ENCODE measurements at places on chromosomes 16 and 17.

- DNase-seq: no peak
Observed at GRCh38 chr16:19896951-19897350, 12.3 kb upstream of the GPRC5B start.

GRCh38 chr17:21119247-21119918 lies 7.4 kb upstream of the DHRS7B start:
- DNase-seq: no peak

GRCh38 chr16:90016339-90016950 lies 2.8 kb downstream of the DBNDD1 start:
- no peak for DNase-seq

DNA sequence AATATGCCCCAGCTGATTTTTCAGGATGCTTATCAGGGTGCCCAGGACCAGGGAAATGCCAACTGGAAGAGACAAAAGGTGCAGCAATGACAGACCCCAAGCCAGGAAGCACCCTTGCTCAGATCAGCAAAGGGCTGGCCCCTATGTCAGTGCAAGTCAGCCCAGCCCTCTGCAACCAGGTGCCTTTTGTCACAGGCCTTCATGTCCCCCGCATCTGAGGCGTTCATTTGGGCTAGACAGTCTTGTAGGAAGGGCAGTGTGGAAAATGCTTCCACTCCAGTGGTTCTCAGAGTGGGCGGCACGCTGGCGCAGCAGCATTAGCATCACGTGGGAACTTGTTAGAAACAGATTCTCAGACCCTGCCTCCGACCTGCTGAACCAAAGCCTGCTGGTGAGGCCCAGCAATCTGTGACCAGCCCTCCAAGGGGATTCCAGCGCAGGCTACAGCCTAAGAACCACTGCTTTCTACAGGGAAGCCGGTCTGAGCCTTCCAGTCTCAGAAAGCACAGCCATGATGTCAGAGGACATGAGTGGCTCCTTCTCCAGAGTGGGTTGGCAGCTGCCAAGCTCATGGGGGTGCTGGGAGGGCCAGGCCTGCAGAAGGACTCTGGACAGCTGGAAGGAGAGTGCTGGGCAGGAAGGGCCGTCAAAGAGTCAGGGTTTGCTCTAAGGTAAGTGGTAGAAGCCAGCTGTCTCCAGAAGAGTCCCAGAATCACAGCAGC lies 13.1 kb downstream of the SLC47A2 start:
- DNase-seq: no peak

GRCh38 chr17:5304636-5305035 lies 22.6 kb downstream of the RABEP1 start:
- no peak for DNase-seq

- DNase-seq: no peak
Observed at GRCh38 chr17:41730479-41730878, 4.0 kb downstream of the HAP1 start.

DNA sequence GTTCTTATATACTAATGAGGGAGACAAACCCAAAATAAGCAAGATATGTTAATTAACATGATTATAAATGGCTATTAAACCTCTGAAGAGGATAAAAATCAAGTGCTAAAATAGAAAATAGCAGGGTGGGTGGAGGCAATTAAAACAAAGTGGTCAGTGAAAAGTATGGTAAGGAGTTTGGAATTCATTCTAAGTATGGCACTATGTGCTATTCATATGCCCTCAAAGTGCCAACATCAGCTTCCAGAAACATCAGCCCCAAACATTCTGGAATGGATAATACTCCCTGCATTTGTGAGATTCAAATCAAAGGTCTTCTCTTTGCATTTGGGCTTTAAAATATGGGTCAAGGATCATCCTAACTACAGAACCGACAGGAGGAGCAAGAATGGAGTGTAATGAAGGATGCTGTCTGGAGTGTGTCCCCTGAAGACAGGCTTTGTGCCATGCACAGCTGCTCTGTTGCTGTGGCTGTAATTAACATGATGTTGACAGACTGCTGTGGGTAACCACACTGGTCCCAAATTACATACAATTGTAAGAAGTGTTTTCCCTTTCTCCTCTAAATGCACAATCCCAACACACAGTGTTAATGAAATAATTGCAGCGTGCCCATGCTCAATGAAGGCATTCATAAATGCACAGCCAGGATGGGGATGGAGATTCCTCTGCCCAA lies 93.1 kb downstream of the VAT1L start:
- DNase-seq: no peak

DNA sequence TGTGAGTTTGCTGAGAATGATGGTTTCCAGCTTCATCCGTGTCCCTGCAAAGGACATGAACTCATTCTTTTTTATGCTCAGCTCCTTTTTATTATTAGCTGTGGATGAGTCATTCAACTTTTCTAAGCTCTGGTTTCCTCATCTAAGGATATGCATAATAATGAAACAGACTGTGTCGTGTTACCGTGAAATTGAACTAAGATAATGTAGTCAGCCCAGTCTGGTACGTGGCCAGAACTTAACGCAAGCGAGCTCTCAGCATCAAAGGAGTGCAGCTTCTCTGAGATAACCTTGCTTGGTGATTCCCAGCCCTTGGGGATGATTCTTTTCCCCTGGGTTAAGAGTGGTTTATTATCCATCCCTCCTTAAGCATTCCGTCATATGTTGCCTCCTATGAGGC lies 454.3 kb upstream of the EEF2KMT start:
- no peak for DNase-seq

GRCh38 chr17:9185142-9185541 lies 163.8 kb downstream of the NTN1 start:
- DNase-seq: no peak

DNA sequence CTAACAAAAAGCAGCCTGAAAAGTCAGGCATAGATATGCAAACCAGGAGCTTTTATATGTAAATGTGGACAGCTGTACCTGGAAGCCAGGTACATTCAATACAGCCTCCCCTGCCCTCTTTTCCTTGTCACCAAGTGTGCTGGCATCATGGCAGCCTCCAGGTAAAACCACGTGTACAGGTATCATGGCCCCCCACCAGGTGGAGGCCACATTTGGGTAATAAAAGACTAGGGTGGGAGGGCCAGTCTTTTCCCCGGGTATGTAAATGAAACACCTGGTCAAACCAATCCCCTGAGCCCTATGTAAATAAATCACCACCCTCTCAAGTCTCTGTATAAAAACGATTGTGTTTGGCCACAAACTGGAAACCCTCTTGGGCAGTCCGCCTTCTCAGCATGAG lies 226.4 kb upstream of the GOT2 start:
- DNase-seq: no peak

- DNase-seq: no peak
Observed at GRCh38 chr17:73187203-73187769, 5.6 kb upstream of the COG1 start.

DNA sequence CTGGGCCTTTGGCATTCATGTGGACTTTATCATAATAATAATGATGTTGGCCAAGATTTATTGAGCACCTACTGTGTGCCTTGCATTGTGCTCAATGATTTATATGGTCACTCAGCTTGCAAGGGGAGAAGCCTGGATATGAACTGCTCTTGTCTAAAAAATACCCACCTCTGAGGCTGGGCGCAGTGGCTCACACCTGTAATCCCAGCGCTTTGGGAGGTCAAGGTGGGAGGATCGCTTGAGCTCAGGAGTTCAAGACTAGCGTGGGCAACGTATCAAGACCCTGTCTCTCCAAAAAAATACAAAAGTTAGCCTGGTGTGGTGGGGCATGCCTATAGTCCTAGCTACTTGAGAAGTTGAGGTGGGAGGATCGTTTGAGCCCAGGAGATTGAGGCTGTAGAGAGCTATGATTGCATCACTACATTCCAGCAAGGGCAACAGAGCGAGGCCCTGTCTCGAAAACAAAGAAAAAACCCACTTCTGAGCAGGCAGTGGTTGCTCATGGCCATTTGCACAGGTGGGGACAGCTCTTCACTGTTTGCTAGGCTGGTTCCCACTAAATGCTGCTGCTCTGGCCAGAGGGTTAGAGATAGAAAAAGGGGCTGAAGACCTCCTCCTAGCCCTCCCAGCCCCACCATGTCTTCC lies 4.3 kb upstream of the ADGRG1 start:
- no peak for DNase-seq

DNA sequence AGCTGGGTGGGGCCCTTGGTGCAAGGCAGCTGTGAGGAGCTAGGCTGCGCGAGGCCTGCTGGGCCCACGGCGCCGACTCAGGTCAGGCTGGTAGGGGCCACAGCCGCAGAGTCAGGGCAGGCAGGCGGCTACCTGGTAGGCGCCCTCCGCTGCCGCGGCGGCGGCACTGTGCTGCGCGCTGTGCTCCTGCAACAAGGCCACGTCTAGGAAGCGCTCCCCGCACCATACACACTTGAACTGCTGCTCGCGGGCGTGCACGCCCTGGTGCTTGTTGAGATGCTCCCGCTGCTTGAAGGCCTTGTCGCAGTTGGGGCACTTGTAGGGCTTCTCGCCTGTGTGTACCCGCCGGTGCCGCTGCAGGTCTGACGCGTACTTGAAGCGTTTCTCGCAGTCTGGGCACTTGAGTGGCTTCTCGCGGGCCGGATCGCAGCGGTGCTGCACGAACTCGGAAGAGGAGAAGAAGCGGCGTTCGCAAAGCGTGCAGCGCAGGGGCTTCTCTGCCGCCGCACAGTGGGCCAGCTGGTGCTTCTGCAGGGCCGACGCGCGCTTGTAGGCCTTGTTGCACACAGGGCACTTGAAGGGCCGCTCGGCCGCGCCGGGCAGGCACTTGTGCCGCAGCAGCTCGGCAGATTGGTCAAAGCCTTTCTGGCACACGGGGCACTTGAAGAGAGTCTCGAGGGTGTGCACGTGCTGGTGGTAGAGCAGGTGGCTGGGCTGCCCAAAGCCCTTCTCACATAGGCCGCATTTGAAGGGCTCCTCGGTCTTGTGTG lies 3.9 kb downstream of the ZNF319 start:
- DNase-seq: no peak

- DNase-seq: no peak
Observed at GRCh38 chr16:19948186-19949104, 63.8 kb upstream of the GPRC5B start.

- no peak for DNase-seq
Observed at GRCh38 chr17:80245566-80246265, 14.9 kb upstream of the RNF213 start.

- no peak for DNase-seq
Observed at GRCh38 chr17:16046966-16047365, 47.3 kb downstream of the TTC19 start.

DNA sequence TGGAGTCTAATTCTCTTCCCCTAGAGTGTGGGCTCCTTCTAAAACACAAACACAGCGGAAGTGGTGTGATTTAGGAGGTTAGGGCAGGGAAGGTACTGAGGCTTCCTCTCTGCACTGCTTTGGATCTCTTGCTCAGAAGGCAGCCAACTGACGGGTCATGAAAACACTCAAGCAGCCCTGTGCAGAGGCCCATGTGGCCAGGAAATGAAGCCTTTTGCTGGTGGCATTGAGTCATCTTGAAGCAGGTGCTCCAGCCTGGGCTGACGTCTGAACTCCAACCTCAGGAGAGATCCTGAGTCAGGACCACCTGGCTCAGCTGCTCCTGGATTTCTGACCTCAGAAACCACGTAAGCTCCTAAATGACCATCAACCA lies 72.9 kb downstream of the MRM1 start:
- no peak for DNase-seq

GRCh38 chr17:82649501-82650261 lies 1.4 kb upstream of the WDR45B start:
- no peak for DNase-seq

- no peak for DNase-seq
Observed at GRCh38 chr16:49345829-49346228, 27.8 kb upstream of the C16orf78 start.

DNA sequence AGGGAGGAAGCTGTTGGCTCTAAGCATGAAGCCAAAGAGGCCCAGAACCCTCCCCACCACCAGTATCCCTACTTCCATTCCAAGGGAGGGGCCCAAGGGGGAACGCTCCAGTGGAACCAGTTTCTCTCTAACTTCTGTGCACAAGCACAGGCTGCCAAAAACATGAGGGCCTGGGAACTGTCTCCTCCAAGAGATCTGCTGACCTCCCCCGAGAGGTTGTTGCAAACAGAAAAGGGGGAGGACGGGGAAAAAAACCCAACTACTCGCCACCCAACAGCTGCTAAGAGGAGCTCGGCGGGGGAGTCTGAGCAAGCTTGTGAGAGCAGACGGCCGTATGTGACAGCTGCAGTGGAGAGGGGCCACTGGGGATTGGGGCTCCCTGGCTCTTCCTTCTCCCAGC lies 15.7 kb upstream of the SLC35B1 start:
- DNase-seq: no peak

DNA sequence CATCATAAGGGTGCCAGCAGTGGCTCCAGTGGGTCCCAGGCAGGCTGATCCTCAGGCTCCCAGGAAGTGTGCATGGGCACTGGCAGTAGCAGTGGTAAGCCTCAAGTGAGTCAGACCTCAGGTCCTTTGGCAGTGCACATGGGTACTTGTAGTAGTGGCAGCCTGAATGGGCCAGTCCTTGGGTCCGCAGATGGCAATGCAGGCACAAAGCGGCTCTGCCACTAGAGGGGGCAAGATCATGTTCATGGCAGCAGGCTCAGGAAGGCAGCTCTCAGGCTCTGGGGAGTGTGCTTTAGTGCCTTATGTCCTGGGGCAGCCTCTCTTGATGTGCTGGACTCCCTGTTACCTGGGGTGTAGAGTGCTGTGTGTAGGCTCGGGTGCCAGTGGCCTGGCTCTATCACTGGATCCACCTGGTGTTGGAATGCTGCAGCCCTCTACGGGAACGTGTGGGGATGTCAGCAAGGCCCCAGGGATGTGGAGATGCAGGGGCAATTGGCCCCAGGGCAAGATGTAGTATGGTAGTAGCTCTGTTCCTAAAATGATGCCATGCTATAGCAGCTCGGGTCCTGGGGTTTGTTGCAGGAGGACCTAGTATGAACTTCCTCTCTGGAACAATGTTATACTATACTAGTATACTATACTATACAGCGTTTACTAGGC lies 11.0 kb downstream of the ACSM3 start:
- no peak for DNase-seq

DNA sequence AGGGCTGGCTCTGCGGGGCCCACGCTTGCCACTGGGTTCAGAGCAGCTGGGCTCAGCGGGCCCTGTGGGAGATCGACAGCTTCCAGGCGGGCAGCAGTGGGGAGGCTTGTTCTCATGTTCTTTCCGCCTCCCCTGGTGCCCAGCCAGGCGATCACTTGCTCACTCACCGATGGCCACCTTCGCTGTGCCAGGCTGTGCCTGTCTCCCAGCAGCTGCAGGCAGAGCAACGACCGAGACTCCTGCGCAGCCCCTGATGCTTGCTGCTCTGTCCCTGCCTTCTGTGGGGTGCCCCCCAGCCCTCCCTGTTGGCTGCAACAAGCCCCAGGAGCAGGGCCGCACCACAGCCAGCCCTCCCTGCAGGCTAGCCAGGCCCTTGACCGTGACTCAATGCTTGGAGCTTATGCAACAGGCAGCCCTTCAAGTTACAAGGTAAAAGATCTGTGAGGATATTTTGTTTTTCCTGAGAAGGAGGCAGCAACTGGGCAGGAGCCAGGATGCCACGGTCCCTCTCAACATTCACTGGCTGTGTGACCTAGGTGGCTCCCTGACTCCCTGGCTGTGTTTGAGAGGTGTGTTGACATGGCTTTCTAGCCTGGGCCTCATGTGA lies 9.6 kb upstream of the SPNS2 start:
- no peak for DNase-seq

- no peak for DNase-seq
Observed at GRCh38 chr16:12318661-12319427, 342.3 kb downstream of the SNX29 start.

GRCh38 chr16:1044460-1045309 lies 27.9 kb upstream of the SSTR5 start:
- DNase-seq: no peak

- no peak for DNase-seq
Observed at GRCh38 chr17:28733346-28733745, 4.8 kb downstream of the NEK8 start.

- no peak for DNase-seq
Observed at GRCh38 chr16:26220894-26221293, 529.1 kb downstream of the HS3ST4 start.
